Left ventricle myocardium inferior (tissue), 1 donor: ENCODE measurements at places on chromosomes 2 and 18.

GRCh38 chr2:176652300-176653182 lies 383.3 kb downstream of the MTX2 start:
- H3K27ac ChIP-seq, result no peak overlapping the region
- peaks cover 71% of the 10 kb centered on the region for H3K27me3 ChIP-seq
- H3K4me3 ChIP-seq, result no peak overlapping the region
- H3K4me1 ChIP-seq, result peaks cover 5% of the 10 kb centered on the region
- no peaks in the 10 kb centered on the region for H3K36me3 ChIP-seq
- DNase-seq, result no peak

DNA sequence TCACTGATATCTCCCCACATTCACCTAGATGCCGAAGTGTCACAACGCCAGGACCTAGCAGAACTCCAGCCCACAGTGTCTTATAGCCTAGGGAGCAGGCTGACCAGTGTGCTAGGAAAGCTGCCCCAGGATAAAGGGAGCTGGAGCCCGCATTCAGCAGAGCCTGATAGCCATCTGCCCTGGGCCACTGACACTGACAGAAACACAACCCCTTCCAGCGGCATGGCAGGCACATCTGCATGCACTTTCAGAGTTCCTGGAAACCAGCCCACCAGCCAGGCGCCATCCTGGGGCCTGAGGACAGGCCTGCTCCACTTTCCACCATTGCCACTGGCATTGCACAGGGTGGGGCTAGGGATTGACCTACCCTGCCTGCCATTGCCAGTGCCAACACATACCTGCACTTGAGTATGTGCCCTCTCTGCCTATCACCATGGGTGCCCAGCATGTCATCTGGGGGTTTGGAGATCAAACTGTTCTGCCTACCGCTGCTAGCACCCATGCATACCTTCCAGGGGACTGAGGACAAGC lies 290.1 kb upstream of the KLHL14 start:
- no peak overlapping the region for H3K27ac ChIP-seq
- no peaks in the 10 kb centered on the region for H3K27me3 ChIP-seq
- H3K4me3 ChIP-seq, result no peak overlapping the region
- no peaks in the 10 kb centered on the region for H3K36me3 ChIP-seq
- no peak for DNase-seq

GRCh38 chr2:24247592-24247991 lies 72.7 kb downstream of the FAM228A start:
- peaks cover 89% of the 10 kb centered on the region for H3K36me3 ChIP-seq
- no peaks in the 10 kb centered on the region for H3K27me3 ChIP-seq
- H3K27ac ChIP-seq, result no peak overlapping the region
- no peak for DNase-seq

- H3K4me3 ChIP-seq, result no peak overlapping the region
- H3K27me3 ChIP-seq, result no peaks in the 10 kb centered on the region
- H3K36me3 ChIP-seq, result peaks cover 20% of the 10 kb centered on the region
Observed at GRCh38 chr18:34821669-34822210, 111.6 kb downstream of the DTNA start.

GRCh38 chr2:21028021-21028947 lies 15.6 kb downstream of the APOB start:
- H3K4me1 ChIP-seq, result peaks cover 7% of the 10 kb centered on the region
- H3K27me3 ChIP-seq, result no peaks in the 10 kb centered on the region
- peaks cover 36% of the 10 kb centered on the region for H3K36me3 ChIP-seq
- H3K4me3 ChIP-seq, result no peak overlapping the region
- H3K27ac ChIP-seq, result no peak overlapping the region

DNA sequence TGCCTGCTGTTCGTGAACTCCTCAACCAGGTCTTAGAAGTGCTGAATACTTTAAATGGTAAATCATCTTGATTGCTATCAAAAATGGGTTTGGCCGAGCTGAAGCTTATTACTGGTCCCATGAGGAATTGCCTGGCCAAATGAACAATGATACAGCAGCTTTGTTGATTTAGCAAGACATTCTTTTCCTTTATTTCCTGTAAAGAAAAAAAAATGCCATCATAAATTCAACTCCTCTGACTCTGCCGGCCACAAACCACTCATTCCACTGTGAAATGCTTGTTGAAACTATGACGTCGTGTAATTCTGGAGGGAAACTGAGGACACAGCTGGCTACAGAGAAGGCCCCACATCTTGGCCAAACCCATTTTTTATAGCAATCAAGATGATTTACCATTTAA lies 74.2 kb upstream of the ID2 start:
- no peak overlapping the region for H3K27ac ChIP-seq
- peaks cover 12% of the 10 kb centered on the region for H3K4me1 ChIP-seq
- no peak for DNase-seq
- H3K36me3 ChIP-seq, result no peaks in the 10 kb centered on the region
- H3K4me3 ChIP-seq, result no peak overlapping the region

GRCh38 chr2:86072271-86072858 lies 33.3 kb downstream of the POLR1A start:
- H3K4me3 ChIP-seq, result no peak overlapping the region
- H3K4me1 ChIP-seq, result peaks cover 37% of the 10 kb centered on the region
- no peaks in the 10 kb centered on the region for H3K27me3 ChIP-seq
- H3K36me3 ChIP-seq, result peaks cover 60% of the 10 kb centered on the region
- peak overlapping the region; percentile 73 for H3K27ac ChIP-seq

GRCh38 chr2:213167271-213167930 lies 16.0 kb upstream of the IKZF2 start:
- H3K27ac ChIP-seq, result no peak overlapping the region
- H3K36me3 ChIP-seq, result no peaks in the 10 kb centered on the region
- H3K4me1 ChIP-seq, result no peaks in the 10 kb centered on the region
- no peaks in the 10 kb centered on the region for H3K27me3 ChIP-seq

DNA sequence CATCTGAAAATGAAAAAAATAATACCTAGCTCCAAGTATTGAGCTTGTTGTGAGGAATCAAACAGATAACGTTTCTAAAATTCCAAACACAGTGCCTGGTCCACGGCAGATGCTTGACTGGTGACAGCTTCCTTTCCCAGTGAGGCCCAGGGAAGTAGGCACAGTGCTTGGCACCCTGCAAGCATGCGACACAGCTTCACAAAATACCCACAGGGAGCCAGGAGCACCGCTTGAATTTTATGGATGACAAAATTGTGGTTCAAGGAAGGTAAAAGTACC lies 205.1 kb upstream of the TNP1 start:
- H3K27me3 ChIP-seq, result no peaks in the 10 kb centered on the region
- DNase-seq, result no peak
- H3K27ac ChIP-seq, result peak overlapping the region; percentile 67
- peaks cover 22% of the 10 kb centered on the region for H3K4me1 ChIP-seq
- H3K36me3 ChIP-seq, result no peaks in the 10 kb centered on the region
